Fibroblast of skin of abdomen (primary cell): ENCODE measurements at places on chromosomes 2 and 18.
A peak's percentile ranks its signal among the peaks of the same experiment; 100 is the strongest.

DNA sequence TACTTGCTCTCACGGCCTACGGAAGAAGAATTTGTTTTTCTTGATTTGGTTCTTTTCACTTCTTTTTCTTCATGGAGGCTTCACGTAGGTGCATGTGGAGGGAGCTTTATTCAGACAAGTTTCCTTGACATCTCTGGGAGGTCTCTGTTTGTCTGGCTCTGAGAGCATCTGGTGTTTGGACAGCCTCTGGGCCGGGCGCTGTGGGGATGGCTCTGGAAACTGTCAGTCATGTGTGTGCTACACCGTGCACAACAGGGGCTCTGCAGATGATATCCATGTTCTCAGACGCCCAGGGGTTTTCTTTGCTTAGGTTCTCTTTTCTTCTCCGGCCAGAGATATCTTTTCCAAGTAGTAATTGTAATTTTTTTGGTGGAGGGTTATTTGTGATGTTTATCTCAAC, 130.7 kb downstream of the SH3RF3 start:
- no peak for DNase-seq

DNA sequence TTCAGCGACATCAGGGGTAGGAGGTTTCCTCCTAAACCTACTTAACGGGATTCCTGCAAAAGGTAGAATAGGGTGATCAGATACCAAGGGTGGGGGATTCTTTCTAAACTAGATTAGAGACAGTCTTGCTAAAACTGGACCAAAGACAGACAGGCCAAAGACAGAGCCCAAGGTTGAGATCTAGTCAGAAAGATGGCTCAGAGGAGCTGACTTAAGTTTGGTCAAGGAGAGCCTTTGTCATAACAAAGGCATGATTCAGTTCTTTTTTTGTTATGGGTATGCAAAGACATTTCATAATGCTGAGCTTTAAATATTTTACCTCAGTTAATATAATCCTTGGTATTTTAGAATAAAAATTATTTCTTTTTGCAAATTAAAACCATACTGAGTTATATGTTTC, 17.8 kb upstream of the GPR75 start:
- peak; percentile 16 for DNase-seq

DNA sequence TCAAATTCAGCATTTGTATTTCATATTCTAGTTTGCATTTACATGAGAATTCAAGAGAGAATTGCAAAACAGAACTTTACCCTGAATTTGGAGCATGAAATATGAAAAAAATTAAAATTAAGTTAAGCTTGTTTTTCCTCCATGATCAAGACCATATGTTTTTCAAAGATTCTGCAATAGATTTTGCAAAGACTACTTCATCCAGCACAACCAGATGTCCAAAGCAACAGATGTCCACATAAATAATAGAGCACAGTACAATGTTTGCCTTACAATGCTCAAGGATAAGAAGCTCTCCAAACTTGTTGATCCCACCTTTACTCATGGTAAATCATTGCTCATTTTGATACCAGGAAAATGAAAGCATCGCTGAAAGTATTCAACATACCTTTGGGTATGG, 25.6 kb downstream of the FAP start:
- DNase-seq = peak; percentile 62

- DNase-seq = no peak
Measured at GRCh38 chr2:47004905-47005495, 89.4 kb upstream of the MCFD2 start.

DNA sequence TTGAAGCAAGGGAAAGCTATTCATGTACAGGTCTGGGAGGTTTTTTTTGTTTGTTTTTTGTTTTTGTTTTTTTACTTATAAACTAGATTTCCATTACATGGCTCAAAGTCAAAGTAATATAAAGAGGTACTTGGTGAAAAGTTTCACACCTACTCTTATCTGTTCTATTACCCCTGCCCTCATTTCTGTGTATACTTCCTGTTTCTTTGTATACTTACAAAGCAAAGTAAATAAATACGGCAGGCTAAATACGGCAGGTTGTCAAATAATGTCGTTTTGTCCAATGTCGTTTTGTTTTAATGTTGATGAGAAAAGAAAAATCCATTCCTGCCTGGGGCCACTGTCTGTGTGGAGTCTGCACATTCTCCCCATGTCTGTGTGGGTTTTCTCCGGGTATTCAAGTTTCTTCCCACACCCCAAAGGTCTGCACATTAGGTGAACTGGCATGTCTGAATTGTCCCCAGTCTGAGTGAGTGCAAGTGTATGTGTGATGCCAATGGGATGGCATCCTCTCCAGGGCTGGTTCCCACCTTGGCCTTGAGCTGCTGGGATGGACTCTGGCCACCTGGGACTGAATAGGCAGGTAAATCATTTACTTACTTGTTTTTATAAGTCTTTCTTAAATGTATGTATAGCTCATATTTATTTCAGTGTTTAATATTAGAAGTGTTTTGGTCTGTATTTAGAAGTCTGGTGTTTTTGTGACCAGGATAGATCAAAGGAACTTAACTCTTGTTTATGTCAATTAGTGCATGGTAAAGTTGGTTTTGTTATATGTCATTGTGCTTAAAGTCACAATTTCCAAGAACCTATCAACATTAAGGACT, 13.4 kb downstream of the STAMBP start:
- DNase-seq = no peak

DNA sequence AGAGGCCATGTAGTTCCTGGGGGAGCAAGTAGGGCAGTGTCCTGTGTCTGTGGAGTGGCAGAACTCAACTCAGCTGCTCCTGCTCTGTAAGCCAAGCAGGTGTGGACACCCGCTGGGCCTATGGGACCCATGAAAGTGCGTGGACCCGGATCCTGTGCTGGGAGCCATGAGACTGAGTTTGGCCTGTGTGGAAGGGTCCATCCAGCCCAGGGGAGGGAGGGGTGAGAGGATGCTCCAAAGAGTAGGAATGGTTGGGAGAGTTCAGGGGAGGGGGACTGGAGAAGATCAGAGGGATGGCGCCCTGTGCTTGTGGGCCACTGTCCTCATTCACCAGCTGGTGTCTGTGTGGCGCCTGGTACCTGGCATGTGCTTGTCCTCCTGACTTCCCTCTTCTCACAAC, 226.4 kb upstream of the HS6ST1 start:
- no peak for DNase-seq

DNA sequence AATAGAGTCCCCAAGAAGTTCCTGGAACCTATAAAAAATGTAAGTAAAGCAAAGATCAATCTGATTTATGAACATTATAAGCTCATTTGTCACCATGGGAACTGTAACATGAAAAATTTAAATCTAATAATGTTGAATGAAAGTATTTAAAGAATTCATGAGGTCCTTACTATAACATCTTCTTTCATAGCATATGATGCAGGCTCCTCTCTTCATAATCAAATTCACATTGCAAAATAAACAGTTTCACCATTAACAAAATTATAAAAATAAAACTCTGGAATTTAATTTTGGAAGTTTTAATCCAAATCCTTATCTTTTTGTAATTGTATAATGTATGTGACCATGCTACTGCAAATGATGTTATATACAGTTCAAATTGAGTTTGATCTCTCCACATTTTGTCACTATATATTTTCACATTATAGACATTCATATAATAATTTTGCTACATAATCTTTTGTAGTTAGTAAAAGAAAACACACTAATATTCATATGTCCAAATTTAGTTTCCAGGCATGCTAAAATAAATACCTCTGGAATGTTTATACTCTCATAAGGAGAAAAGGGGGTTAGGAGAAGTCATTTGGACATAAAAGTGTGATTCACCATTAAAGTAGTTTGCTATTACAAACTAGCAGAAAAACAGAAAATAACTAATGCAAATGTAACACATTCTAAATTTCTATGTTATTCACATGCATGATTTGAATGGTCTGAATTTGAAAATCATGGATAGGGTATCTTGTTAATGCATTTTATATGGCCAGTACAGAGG, 954.1 kb downstream of the DSC3 start:
- peak; percentile 12 for DNase-seq

- no peak for DNase-seq
Measured at GRCh38 chr2:6506859-6507258, 358.8 kb downstream of the CMPK2 start.

DNA sequence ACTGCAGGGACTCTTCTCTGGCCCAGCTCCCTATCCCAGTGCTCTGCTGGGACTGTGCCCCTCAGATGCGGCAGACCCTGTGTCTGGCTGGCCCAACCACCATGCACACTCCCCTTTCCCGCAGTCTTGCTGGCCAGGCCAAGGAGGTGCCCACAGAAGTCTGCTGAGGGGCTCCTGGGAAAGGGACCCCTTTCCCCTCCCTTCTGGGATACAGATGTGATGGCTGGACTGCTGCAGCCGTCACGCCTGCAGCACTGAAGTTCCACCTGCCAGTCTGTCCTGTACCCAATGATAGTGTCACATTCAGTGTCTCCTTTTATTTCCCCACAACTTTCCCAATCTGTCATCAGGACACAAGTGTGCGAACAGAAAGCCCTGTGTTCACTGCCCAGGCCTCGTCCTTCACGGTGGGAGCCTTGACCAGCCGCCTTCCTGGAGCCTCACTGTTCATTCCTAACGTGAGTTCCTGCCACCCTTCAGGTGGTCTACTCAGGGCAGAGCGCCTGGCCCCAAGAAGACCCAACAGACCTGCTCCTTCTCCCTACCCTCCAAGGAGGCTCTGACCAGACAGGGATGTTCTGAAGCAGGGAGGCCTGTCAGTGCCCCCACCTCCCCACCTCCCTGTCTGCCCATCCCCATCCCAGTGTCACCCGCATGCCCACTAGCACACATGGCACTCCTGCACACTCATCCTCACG, 47.1 kb downstream of the ANKMY1 start:
- no peak for DNase-seq

DNA sequence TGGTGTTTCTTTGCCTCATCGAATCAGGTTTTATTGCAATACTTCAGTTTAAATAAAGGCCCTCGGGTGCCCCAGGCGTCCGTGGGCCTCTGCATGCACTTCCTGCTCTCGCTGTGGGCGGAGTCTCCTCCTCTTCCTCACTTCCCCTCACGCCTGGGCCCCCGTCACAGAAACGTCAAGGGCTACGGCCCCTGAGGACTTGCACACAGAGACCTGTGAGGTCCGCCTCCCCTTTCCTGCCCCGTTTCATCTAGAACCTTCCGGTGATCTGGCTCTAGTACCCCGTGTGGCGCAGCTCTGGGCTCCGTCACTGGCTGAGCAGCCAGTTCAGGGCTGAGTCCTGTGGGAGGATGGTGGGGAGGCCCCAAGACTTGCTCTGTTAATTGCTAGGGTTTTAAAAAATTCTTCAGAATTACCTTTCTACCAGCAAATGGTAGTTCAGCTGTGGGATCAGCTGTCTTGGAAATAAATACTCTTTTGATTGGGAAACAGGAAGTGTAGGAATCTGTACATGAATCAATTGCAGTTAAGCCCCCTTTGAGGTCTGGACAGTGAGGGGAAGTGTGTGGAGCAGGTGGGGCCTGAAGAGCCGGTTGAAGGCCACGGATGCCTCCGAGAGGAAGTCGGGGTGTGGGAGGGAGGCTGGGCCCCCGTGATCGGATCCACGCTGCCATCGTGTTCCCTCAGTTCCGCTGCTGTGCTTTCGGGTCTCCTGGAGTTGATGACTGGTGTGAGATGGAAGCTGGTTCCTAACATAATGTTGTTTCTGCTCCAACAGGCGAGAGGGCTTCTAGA, 10.2 kb downstream of the NFATC1 start:
- no peak for DNase-seq

- no peak for DNase-seq
Measured at GRCh38 chr2:235218486-235218907, 266.7 kb downstream of the SH3BP4 start.

- peak; percentile 77 for DNase-seq
Measured at GRCh38 chr18:1047406-1047805, 142.7 kb downstream of the ADCYAP1 start.

- DNase-seq = no peak
Measured at GRCh38 chr18:79930020-79930642, 21.3 kb downstream of the SLC66A2 start.

GRCh38 chr2:22420076-22420475, 964.9 kb upstream of the KLHL29 start:
- DNase-seq = no peak

GRCh38 chr18:22074282-22075070, 94.9 kb upstream of the GATA6 start:
- DNase-seq = no peak

DNA sequence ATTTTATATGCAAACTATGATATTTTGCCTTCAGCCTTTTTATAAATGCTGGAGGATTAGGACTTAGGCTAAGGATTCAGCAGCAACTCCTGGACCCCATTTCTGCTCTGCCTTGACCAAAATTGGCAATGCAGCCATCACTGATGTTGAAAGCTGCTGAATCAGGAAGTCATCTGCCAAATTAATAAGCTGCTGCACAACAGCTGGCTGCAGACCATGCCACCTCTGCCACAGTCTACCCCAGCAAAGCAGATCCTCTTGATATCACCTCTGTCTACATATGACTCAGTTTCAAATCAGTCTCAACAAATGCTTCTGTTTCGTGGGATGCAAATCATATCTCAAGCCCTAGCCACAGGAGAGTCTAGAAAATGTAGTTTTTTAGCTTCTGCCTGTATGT, 7.1 kb upstream of the SOS1 start:
- DNase-seq = peak; percentile 17

DNA sequence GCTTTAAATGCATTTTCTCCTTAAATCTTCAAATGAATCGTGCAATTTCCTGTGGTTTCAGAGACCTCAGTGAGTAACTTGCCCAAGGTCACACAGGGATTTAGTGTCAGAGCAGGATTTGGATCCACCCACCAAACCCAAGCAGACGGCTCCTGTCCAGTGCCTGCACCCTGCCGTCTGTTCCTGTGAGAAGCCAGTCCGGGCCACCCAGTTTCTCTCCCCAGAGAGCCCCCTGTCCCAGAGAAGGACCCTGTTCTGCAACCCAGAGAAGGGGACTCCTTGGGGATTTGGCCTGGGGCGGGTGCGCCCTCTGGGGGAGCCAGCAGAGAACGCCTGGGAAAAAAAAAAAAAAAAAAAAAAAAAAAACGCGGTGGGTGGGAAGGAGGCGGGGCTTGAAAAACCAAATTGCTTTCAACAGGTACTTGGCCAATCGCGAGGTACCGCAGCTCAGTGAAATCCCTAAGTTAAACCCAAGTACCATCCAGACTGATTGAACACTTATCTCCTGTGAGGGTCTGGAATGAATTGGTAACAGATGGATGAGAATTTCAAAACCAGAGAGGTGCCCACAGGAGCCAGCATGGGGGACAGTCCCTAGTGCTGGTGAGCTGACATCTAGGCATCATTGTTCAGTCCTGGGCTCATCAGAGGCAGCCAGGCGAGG, 30.9 kb upstream of the REEP1 start:
- DNase-seq = peak; percentile 27

- DNase-seq = peak; percentile 97
Measured at GRCh38 chr2:144516981-144517865, 2.7 kb downstream of the ZEB2 start.
